ENCODE measurements at places on chromosomes 1 and 21.
A peak's percentile ranks its signal among the peaks of the same experiment; 100 is the strongest.

GRCh38 chr1:115245227-115245626 is 92.8 kb downstream of the NGF start:
- no peak for DNase-seq

GRCh38 chr1:226642421-226642820 is 93.9 kb downstream of the STUM start:
- no peak for DNase-seq

- no peak for DNase-seq
These were observed 95.7 kb upstream of the NR5A2 start for GRCh38 chr1:199931666-199932377.

DNA sequence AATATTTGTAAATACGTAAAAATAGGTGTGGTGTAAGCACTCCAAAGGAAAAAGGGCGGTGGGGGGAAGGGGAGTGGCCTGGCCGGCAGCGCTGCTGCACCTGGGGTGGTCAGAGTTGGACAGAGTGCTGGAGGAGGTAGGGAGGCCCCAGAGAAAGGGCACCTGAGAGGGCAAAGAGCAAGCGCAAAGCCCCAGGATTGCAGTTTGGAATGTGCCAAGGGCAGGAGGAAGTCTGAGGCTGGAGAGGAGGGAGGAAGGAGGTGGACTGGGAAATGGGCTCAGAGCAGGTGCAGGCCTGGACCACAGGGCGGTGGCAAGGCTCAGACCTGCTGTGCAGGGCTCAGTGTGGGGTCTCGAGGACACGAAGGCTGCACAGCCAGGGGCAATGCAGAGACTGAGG is 30.6 kb downstream of the LDLRAP1 start:
- DNase-seq = no peak

DNA sequence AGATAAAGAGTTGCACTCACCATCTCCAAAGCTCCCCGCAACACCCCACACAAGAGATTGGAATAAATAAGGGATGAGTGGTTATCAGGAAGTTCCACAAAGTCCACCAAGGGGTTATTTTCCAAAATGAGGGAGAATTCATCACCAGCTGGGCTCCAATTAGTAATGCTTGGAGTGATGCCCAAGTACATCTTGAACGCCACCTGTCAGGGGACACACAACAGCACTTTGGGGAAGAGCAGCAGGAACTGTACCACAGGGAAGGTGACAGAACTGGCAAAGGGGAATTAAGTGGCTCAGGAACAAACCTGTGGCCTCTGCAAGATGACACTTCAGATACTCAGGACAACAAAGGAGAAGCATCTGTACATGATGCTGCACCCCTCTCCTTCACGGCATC is 11.5 kb downstream of the TRAPPC3 start:
- DNase-seq = no peak

DNA sequence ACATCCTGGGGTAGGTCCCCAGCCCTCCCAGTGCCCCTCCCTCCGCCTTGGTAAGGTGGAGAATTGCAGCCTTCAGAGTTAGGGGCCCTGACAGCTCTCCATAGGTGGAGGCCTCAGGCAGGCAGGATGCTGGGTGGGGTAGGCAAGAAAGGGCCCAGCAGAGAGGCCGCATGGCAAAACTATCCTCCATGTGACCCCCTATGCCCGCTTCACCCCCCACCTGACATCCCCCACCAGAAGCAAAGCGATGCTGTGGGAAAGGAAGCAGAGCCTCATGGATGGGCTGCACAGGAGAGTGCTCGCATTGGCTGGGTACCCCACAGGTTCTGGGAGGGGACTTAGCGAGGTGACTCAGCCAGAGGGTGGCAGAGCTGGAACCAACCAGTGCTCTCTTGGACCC is 1.6 kb downstream of the S100A9 start:
- DNase-seq = no peak

DNA sequence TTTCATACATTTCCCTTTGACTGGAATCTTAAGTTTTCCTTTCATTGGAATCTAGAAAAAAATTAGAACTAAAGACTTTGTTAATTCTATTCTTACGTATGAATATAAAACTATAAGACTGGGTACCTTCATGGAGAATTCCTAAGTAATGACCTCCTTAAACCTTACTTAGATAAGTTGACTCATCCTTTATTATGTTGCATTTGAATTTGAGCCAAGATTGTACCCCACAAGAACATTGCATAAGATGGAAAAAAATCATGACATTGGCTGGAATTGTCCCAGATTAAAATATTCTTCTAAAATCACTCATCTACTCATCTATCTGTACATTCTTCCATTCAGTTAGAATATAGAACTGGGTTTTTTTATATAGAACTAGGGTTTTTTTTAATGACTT is 137.4 kb downstream of the C1orf21 start:
- DNase-seq = no peak

DNA sequence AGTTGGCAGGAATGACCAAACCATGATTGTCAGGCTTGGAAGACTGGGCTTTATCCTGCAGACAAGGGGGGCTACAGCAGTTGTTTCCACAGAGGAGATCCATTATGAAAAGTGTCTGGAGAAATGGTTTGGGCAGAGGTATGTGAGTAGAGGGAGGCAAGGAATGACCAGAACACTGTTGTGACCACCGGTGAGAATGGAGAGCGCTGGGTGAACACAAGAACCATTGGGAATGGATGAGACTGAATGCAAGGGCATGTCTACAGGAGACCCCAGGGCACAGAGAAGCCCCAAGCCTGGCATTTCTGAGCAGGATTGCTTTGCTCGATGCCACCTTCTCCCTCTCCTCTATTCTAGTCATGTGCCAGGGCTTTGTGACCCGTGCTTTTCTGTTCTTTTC is 125.1 kb downstream of the CACNA1E start:
- no peak for DNase-seq

DNA sequence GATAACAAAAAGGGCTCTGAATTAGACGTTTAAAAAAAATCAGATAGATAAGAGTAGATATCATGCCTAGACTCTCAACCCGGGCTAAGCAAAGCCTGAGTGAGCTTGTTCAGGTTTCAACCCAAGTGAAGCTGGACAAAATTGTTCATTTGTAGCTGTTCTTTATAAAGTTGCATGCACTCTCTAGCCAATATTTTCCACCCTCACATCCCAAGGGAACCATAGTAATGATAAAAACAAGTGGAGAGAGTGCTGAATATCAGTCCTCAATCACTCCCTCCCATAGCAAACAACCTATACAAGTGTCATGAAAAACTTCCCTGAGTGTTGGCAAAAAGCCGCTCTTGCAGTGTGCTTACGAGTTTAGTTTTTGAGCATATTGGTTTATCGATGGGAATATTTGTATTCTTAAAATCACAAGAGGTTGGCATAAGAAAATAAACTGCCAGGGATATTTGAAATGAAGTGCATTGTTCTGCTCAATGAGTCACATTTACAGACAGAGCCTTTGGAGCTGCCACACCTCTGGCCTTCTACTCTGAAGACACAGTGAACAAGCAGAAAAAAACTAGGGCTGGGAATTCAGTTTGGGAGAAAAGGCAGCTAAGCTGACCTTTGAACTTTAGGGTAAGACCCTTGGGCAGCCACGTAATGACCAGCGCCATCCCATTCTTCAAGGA is 2.2 kb upstream of the CLCA2 start:
- no peak for DNase-seq

GRCh38 chr21:36203603-36203889 is 46.9 kb downstream of the DOP1B start:
- no peak for DNase-seq

DNA sequence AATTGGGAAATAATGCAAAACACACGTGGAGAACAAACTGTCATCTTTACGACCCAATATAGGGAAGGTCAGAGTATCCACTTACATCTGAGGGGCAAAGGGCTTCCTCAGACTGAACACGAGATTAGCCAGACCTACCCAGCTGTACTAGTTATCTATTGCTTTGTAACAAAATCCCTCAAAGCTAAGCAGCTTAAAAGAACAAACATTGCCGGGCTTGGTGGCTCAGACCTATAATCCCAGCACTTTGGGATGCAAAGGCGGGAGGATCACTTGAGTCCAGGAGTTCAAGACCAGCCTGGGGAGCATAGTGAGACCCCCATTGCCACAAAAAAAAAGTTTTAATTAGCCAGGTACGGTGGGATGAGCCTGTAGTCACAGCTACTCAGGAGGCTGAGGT is 262.8 kb downstream of the LTN1 start:
- no peak for DNase-seq

GRCh38 chr1:223538981-223539380 is 126.5 kb downstream of the CAPN8 start:
- no peak for DNase-seq

- peak; percentile 24 for DNase-seq
These were observed 517 bp upstream of the H3-3A start for GRCh38 chr1:226061841-226062557.

DNA sequence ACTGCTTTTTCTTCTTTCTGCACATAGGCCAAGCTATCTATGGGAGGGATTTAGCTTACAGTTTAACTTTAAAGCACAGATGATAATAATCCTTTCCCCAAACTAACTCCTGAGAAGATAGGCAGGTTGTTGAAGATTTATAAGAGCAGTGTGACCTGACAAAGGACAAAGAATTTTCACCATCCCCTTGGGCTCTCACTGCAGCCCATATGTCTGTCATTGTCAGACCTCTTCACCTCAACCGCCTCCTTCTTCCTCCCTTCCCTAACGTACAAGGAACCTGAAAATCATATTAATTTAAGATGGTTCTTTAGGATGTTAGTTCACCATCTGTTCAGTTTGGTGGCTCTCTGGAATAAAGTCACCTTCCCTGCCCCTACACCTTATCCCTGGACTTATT is 5.0 kb downstream of the RNU1-2 start:
- DNase-seq = no peak

GRCh38 chr1:48920851-48921250 is 144.2 kb upstream of the BEND5 start:
- DNase-seq = no peak

Data from activated CD8-positive, alpha-beta memory T cell treated with anti-CD3 and anti-CD28 coated beads for 48 hours (primary cell).